ENCODE measurements at places on chromosomes 4 and X. TPM values are rescaled to one million over a fixed set of nuclear protein-coding genes. Genes with fewer than 3 reads are reported as not detected.

DNA sequence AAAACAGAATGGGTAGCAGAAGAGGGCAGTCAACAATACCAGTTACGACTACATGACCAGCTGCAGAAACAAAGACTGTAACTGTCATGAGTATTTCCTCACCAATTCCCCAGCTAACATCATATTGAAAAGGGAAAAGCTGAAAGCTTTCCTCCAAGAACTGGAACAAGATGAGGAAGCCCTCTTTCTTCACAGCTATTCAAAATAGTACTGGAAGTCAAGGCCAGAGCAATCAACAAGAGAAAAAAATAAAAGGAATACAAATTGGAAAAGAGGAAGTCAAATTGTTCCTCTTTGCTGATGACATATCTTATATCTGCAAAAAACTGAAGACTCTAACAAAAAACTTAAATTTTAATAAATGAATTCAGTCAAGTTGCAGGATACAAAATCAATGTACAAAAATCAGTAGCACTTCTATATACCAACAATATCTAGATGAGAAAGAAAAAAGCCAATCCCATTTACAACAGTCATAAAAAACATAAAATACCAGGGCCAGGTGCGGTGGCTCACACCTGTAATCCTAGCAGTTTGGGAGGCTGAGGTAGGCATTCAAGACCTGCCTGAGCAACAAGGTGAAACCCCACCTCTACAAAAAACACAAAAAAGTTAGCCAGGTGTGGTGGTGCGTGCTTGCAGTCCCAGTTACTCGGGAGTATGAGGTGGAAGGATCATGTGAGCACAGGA is 125.4 kb downstream of the ATP8A1 start:
- DNase-seq = no peak

DNA sequence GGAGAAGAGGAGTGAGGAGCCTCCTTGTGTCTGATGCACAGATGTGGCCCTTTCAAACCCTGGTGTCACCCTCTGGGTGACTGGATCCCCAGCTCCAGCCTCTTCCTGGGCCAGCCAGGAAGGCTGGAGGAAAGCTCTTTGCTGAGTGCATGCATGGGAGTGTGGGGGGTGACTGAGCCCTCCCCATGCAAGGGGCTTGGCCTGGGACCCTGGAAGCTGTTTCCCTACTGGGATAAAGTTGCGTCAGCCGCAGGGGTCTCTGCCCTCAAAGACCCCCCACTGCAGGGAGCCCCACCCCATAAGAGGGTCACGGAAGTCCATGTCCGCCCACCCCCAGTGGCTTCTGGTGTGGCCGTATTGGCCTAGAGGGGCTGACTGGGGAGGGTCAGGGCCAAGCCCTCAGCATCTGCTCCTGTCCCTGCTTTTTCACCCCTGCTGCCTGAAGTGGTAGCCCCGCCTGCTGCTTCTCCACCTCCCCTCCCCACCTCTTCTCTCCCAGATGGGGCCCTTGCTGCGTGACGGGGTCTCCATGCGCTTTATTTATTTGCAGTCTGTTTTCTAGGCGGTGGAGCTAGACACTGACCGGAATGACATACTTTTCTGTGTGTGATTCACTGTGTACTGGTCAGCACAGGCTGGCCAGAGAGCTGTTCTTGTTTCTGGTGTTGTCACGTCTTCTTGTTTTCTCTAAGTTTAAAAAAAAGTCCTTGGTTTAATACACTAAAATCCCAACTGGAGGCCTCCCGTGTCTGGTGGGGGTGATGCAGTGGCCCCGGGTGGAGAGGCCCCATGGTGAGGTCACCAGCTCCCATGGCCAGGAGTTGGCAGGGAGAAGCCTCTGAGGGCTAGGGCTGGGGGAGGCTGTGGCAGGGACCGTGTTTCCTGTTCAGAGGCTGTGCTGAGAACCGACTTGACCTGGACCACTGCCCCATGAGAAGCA is 3.6 kb downstream of the SMIM10L2A start:
- no peak for DNase-seq

GRCh38 chr4:113080624-113081023 is 31.2 kb downstream of the ANK2 start:
- DNase-seq = no peak

The MTMR8 gene
- 0.42 TPM for total RNA-seq

- DNase-seq = no peak
These were observed 7.5 kb upstream of the NXF3 start for GRCh38 chrX:103100484-103100883.
